PC-9 (cell line): ENCODE measurements at places on chromosomes 2 and 18.
A peak's percentile ranks its signal among the peaks of the same experiment; 100 is the strongest.

- H3K4me1 ChIP-seq = no peaks in the 10 kb centered on the region
- no peaks in the 10 kb centered on the region for H3K36me3 ChIP-seq
- no peak overlapping the region for H3K4me3 ChIP-seq
- no peak for DNase-seq
Observed at GRCh38 chr18:69935319-69936190, 12.1 kb downstream of the CD226 start.

DNA sequence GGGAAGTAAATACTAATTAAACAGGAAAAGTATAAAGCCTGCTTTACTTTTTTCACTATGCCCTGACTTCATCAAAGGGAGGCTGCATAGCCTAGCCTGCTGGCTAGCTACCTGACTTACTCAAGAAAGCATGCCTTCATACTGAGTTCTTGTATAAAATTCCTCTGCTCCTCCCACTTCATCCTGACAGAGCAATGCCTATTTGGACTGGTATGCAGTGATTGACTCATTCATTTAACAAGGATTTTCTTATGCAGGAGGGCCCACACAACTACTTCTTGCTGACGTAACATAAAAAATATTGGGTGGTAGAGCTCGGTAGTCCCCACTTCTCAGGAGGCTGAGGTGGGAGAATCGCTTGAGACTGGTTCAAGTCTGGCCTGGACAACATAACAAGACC lies 70.5 kb downstream of the PRPF40A start:
- H3K27me3 ChIP-seq = no peaks in the 10 kb centered on the region
- peak; percentile 6 for DNase-seq
- no peak overlapping the region for H3K4me3 ChIP-seq
- H3K4me1 ChIP-seq = 0 out of 2 replicates have a peak, but pooled peaks cover 7% of the 10 kb centered on the region
- H3K36me3 ChIP-seq = peaks cover 15% of the 10 kb centered on the region; the same call in 1 of the 2 replicates

DNA sequence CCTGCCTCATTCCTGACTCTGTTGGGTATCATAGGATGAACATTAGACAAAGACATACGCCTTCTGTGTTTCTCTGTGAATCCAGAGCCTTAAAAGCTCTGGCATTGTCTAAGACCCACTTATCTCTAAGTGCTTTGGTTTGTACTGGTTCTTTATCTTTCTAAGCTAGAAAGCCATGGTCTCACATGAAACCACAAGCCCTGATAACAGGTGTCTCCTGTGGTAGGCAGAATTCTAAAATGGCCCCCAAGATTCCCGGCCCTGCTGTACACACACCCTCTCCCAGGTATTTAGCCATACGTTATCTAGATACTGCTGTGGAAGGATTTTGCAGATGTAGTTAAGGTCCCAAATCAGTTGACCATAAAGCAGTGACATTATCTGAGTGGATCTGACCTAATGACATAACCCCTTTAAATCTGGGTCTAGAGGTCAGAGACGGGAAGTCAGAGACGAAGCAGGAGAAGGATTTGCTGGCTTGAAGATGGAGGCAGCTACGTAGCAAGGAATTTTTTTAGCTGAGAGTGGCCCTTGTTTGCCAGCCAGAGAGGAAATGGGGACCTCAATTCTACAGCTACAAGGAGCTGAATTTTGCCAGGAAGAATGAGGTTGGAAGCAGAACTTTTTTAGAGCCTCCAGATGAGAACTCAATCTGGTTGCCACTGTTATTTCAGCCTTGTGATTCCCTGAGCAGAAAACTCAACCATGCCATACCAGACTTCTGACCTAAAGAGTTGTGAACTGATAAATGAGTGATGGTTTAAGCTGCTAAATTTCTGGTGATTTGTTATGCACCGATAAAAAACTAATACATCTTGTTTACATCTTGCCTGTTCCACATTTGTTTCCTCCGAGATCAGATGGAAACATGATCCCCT lies 186.7 kb downstream of the CAMKMT start:
- H3K27ac ChIP-seq = peak overlapping the region; percentile 87
- H3K4me1 ChIP-seq = peaks cover 71% of the 10 kb centered on the region
- H3K27me3 ChIP-seq = no peaks in the 10 kb centered on the region
- no peaks in the 10 kb centered on the region for H3K36me3 ChIP-seq

DNA sequence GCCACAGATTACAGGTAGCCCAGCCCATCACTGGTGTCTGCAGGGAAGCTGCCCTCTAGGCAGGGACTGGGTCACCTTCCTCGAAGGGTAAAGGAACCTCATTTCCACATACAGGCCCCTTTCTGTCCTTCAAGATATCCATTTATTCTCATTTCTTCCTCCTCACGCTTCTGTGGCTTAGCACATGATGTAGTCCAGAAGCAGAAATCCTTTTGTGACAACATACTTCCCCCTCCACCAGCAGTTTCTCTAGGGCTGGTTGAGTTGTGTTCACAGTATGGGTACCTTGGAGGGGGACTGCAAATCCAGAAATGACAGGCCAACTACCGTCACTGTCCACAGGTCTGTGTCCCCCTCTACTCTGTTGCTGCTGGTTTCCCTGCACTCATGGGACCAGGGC lies 364.9 kb downstream of the ANAPC1 start:
- DNase-seq = no peak
- no peak overlapping the region for H3K27ac ChIP-seq
- H3K36me3 ChIP-seq = no peaks in the 10 kb centered on the region
- no peaks in the 10 kb centered on the region for H3K27me3 ChIP-seq

DNA sequence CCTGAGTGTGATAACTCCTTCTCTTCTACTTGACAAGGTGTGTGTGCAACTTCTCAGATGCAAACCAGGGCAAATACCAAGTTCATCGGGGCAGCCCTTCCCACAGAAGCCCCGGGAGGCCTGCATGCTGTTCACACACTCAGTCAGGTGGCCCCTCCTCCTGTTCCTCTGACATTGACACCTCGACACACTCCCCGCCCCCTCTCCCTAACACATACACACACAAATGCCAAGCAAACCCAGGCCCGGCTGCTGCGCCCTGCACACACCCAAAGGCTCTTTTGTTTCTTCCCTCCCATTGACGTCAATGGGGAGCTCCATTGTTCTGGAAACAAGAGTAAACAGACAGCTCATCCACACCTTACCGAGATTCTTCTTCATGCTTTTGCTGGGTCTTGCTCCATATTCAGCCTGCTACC lies 1.7 kb upstream of the PER2 start:
- peak; percentile 96 for DNase-seq
- no peak overlapping the region for H3K4me3 ChIP-seq
- H3K27me3 ChIP-seq = peaks cover 8% of the 10 kb centered on the region; the same call in 1 of the 2 replicates
- no peak overlapping the region for H3K27ac ChIP-seq
- peaks cover 46% of the 10 kb centered on the region for H3K4me1 ChIP-seq

GRCh38 chr2:82317012-82317411 lies 2012.5 kb upstream of the LRRTM1 start:
- no peaks in the 10 kb centered on the region for H3K4me1 ChIP-seq
- no peaks in the 10 kb centered on the region for H3K27me3 ChIP-seq
- no peak overlapping the region for H3K27ac ChIP-seq
- no peak for DNase-seq

GRCh38 chr2:47888581-47889280 lies 17.6 kb downstream of the FBXO11 start:
- H3K36me3 ChIP-seq = 0 out of 2 replicates have a peak, but pooled peaks cover 1% of the 10 kb centered on the region
- H3K4me3 ChIP-seq = no peak overlapping the region
- no peak overlapping the region for H3K27ac ChIP-seq
- H3K27me3 ChIP-seq = no peaks in the 10 kb centered on the region
- DNase-seq = no peak
- no peaks in the 10 kb centered on the region for H3K4me1 ChIP-seq

GRCh38 chr18:9096685-9097084 lies 5.8 kb upstream of the NDUFV2 start:
- no peak overlapping the region for H3K27ac ChIP-seq
- peaks cover 25% of the 10 kb centered on the region for H3K4me1 ChIP-seq
- H3K4me3 ChIP-seq = no peak overlapping the region
- no peak for DNase-seq
- no peaks in the 10 kb centered on the region for H3K36me3 ChIP-seq
